ENCODE measurements at places on chromosomes 3 and 15.

GRCh38 chr3:2934541-2934940 is 175.6 kb downstream of the IL5RA start:
- no peak for DNase-seq

DNA sequence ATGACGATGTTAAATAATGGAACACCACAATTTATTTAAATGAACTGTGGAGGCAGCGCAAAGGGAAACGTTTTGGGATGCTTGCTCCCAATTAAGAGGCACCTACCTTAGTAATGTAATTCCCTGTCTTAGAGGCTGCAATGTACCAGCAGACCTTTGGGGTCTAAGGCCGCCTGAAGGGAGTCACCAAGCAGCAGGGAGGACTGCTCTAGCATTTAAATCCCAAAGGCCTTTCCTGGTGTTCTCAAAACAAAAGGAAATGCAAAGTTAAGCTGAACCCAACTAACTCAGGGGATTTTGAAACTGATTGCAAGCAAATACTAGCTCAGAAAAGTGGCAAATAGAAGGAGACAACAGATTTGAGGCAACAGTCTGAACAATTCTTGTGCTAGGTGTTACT is 510.8 kb downstream of the GABRG3 start:
- DNase-seq: no peak

DNA sequence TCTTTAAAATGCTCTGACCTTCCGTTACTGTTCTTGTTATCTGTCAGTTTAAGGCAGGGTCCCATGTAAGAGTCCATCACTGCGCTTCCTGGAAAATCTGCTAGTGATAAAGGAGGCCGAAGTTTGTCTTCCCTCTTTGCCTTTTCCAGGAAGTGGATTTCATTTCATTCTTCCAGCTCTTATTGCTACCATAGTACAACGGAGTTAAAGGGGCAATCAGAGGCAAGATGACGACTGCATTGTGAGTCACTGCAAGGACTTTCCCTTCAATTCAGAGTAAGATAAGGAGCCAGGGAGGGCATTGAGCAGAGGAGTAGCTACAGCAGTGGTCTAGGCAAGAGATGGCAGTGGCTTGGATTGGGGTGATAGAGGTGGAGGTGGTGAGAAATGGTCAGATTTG is 17.2 kb upstream of the DET1 start:
- DNase-seq: no peak

GRCh38 chr15:66007663-66008262 is 138.5 kb downstream of the RAB11A start:
- no peak for DNase-seq

- no peak for DNase-seq
Observed at GRCh38 chr3:140748903-140749302, 71.0 kb downstream of the TRIM42 start.

GRCh38 chr3:195692781-195693427 is 27.9 kb upstream of the MUC20 start:
- DNase-seq: no peak

- DNase-seq: no peak
Observed at GRCh38 chr3:193330555-193331204, 47.9 kb downstream of the ATP13A5 start.

DNA sequence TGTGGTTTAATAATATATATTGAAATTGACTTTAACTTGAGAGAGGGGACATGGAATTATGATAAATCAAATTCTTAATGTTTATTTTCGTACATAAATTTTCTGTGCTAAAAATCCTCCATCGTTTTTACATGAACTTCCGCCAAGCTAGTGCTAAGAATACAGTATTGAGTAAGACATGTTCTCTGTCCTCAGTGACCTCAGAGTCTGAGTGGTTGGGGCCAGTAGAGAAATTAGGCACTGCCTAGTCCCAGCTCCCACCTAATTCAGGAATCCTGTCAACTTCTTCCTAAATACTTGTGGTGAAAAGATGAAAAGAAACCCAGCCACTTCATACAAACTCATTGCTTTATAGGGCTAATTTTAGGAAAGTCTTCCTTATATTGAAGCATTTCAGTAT is 110.3 kb downstream of the PPP2R3A start:
- DNase-seq: no peak

- DNase-seq: no peak
Observed at GRCh38 chr3:184549796-184550577, 11.6 kb upstream of the EPHB3 start.

- no peak for DNase-seq
Observed at GRCh38 chr3:99532246-99532645, 106.1 kb upstream of the COL8A1 start.
